ENCODE measurements at places on chromosomes 1 and 21.

DNA sequence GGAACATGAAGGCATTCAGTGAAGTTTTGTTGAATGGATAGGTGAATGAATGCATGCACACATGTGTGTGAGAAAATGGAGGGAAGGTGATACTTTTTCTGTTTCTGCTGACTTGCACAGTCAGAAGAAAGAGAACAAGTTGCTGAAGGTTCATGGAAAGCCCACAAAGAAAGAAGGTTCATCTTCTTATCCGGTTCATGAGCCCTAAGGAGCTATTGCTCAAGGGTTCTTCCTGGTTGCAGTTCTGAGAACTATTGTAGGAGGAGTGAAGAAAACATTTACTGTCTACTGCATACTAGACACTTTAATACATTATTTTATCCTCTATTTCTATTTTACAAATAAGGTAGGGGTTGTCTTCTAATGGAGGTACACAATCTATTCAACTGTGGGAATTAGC is 13.4 kb upstream of the NIBAN1 start:
- DNase-seq = no peak

DNA sequence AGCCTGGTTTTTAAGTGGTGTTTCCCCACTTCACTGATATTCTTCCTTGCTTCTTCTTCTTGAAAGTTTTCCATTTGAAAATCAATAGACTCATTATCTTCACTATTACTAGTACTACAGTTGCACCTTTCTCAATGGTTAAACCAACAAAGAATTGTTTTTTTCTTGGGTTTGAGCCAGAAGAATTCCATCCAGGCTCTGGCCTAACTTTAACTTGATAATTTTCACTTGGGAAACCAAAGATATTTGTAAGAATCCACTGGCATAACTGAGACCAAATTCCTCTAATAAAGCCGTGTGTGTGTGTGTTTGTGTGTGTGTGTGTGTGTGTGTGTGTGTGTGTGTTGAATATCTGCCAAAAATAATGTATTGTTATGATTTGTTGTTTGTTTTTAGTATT is 103.2 kb downstream of the SGIP1 start:
- DNase-seq = peak; percentile 27

DNA sequence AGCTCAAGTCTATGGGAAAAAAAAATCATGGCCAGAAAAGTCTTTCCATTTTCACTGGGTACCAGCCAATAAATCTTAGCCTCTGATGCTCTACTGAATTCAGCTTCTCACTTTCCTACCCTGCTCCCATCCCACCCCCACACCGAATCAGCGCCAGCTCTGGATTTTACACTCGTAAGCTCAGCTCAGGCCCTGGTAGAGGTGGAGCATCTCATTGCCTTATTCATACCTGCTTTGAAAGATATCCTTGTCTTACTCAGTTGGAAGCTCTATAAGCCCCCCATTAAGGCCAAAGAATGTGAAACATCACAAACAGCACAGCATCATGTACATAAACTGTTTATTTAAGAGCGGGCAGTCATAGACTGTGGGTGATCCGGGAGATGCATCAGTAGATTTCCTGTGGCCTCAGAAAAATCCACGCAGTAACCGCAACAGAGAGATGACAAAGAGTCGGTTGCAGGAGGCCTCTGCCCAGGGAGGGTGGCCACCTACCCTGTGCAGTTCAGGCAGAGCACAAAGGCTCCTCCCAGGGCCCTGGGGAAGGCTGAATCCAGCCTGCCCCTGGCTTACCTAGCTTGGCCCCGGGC is 36.4 kb upstream of the ETS2 start:
- peak; percentile 87 for DNase-seq

- DNase-seq = peak; percentile 87
Measured at GRCh38 chr1:203038217-203038741, 12.0 kb downstream of the PPFIA4 start.

All from fibroblast of skin of scalp (primary cell).